ENCODE measurements at places on chromosomes 13 and 19.

DNA sequence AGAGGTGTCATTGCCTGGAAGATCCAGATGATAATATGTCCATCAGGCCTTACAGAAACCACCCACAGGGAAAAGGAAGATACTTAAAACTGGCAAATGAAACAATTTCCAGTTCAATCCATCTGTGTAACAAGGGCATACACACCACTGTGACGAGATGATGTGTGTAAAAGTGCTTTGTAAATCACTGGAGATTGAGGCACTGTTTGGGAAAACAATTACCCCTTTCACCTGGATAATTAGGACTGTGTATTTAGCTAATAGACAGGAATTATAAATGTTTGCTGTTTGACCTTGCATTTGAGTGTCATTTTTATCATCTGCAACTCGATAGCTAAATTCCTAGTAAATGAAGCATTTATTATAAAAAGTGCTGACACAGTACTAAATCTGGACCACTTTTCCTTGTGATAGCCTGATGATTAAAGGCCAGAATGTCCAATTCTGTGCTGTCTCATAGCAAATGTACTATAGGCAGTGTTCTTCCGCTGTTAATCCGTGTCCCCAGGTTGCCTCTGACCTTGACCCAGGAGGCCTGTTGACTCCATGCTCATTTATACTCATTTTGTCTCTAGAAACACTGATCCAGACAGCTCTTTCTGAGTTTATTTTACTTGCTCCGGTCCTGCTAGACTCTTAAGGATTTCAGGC lies 105.8 kb downstream of the LACC1 start:
- no peak for DNase-seq

DNA sequence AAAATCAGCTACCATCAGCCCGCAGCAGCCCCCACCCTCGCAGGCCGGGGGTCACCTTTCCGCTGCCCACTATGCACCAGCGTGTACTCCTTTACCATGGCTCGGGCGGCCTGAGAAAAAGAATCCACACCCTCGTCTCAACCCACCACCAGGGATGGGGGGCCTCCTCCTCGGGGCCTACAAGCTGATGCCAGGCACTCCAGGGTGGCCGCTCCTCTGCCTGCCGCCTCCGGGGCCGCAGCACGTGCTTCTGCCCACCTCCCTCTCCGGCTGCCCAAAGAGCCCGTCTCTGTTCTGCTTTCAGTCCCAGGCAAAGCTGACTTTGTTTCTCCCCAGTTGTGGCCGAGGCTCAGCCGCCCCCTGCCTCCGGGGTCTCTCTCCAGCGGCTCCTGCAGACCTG lies 11.1 kb upstream of the MEX3D start:
- no peak for DNase-seq

GRCh38 chr19:33239223-33239975 lies 13.7 kb upstream of the SLC7A10 start:
- no peak for DNase-seq

DNA sequence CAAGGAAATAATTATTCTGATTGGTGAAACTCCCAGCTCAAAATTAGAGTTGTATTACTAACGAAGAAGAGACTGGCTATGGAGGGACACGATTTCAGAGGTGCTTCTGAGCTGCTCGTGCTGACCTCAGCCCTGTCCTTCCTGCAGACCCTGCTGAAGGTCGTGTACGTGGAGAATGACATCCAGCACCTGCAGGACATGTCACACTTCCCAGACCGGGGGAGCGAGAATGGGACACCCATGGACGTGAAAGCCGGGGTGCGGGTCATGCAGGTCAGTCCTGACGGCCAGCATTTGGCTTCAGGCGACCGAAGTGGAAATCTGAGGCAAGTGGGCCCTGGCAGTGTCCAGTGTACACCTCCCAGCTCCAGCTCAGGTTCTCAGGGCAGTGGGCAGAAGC lies 28.0 kb upstream of the OVOL3 start:
- no peak for DNase-seq

GRCh38 chr19:5680084-5680436 lies 256 bp downstream of the MICOS13 start:
- no peak for DNase-seq

DNA sequence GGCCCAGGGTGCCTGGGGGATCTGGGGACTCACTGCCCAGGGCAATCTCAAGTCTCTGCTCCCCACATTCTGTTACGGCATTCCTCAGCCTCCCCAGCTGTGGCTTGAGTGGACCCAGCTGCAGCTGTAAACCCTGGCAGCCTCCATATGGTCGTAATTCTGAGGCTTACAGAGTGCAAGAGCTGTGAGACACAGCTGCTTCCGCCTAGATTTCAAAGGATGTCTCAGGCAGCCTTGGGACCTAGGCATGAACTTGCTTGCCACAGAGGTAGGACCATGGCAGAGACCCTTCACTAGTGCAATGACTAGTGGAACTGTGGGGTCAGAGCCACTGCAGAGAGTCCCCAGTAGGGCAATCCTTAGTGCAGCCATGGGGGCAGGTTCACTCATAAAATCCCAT lies 297.5 kb downstream of the ENOX1 start:
- DNase-seq: no peak

DNA sequence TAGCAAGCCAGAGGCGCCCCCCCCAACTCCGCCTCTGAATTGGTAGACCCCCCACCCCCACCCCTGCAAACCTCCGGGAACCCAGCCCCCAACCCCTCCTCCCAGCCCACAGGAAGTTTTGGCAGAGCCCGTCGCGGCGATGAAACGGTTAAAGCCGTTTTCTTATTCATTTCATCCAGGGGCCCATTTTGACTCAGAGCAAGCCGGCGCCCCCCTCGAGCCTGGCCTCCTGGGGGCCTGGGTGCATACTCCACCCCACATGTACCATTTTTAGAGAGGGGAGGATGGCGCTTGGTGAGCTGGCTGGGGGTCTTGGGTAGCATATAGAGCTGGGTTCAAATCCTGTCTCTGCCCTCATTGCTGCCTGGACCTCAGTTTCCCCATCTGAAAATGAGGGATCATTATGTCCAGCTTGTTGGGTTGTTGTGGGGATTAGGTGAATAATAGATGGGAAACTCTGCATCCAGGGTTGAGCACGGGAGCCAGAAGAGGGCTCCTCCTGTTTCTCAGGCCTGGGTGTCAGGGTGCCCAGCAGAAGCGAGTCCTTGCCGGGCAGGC lies 7.9 kb upstream of the JUNB start:
- no peak for DNase-seq

DNA sequence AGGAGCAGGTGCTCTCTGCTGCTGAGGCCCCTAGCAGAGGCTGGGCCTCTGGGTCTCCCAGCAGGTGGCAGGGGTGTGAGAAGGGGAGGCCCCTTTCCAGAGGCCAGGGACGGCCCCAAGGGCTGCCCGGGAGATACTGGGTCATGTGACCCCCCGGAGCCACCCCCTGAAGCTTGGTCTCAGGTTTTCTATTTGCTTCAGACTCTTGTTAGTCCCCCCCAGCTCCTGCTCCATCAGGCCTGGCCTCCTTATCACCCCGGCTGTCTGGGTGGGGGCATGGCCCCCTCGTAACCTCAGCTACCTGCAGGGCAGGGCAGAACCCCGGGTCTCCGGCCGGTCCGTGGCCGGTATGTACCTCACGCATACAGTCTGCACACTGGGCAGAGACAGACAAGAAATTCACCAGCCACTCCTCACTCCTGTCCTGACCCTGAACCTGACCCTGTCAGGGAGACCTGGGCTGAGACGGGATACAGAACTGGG lies 13.2 kb upstream of the TCF3 start:
- no peak for DNase-seq

- DNase-seq: no peak
Measured at GRCh38 chr19:51123802-51124201, 904 bp upstream of the SIGLEC9 start.

GRCh38 chr13:27408074-27408473 lies 16.3 kb upstream of the GTF3A start:
- DNase-seq: no peak

- no peak for DNase-seq
Measured at GRCh38 chr13:28576067-28576466, 81.1 kb upstream of the FLT1 start.

GRCh38 chr13:99717959-99718674 lies 216.8 kb downstream of the TM9SF2 start:
- no peak for DNase-seq

DNA sequence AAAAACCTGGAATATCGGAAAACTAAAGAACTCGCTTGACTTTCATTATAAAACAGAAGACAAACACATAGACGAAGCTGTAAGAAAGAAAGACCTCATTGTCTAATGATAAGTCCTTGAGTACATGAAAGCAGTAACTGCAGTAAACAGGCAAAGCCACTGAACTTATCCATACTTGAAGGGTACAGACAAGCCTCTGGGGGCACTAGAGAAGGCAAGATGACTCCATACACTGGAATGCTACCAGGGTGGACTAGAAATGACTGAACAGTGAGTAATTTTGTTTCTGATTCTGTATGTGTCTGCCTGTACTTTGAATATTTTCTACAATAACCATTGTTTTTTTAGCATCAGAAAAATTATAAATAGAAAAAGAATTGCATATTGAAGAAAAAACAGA lies 507.9 kb downstream of the UQCRFS1 start:
- no peak for DNase-seq

- no peak for DNase-seq
Measured at GRCh38 chr19:5345895-5346386, 5.3 kb upstream of the PTPRS start.

- no peak for DNase-seq
Measured at GRCh38 chr13:100280681-100281080, 191.8 kb downstream of the PCCA start.

DNA sequence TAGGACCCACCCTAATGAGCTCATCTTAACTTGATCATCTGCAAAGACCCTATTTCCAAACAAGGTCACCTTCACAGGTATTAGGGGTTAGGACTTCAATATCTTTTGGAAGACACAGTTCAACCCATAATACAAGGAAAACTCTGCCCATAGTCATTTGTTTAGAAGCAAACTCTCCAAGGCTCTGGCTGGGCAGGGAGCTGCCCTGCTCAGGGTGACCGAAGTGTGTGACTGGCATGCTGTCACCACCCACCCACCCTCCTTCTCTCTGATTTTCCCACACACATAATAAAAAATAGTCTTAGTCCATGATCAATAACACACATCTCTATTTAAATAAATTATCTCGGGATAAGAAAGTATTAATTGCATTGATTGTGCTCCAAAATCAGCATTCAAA lies 161.1 kb downstream of the KCTD15 start:
- no peak for DNase-seq

GRCh38 chr13:33582121-33582520 lies 235.8 kb upstream of the RFC3 start:
- no peak for DNase-seq

GRCh38 chr19:12932392-12933286 lies 872 bp downstream of the FARSA start:
- DNase-seq: no peak

DNA sequence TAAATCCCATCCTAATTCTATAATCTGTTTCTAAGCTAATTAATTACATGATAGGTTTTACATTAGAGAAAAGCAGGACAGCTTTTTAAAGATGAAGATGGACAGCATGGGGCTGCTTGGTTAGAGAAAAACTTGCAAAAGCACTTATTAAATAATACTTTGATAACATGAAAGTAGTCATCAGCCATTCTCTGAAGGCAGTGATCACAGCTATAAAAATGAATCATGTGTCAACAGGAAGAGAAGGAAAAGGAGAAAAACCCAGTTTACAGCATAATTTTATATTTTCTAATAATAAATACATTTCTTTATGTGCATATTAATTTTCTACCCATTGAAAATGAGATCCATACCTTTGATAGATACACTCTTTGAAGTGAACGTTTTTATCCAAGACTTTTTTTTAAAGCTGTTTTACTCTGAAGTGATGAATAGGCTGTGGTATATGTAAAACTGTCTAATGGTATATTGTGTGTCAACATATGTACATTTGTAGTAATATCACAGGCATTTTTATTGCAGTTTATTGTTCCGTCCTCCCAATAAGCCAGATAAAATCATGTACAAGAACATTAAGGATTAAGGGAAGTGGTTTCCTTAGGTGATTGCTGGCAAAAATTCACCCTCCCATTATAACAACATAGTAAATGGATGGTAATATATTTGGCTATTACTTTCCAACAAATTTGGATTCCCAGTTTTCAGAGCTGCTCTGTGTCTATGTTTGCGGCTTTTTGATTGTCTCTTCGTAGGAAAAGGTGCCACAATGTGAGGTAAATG lies 1.3 kb upstream of the KLF5 start:
- no peak for DNase-seq

DNA sequence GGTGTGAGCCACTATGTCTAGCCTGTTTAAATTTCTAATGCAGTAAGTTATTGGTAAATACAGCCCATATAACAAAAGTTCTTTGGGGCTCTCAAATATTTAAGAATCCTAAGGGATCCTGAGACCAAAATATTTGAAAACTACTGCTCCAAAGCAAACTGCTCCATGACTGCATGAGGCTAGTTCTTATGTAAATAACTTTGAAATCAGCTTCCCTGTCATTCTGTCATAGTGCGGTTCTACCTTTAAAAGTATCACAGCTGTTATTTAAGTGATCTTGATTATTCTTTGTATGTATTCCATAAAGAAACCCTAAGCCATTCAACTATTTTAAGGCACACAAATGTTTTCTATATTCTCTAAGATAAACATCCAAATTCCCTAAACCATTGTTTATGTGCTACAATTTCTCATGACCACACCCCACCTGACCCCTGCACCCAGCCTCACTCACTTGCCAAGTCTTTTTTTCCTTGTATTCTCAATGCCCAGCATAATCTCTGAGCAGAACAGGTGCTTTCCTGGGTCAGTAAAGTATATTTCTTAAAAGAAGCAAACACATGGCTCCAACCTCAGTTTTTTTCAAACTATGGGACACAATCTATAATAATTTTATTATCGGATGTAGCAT lies 146.6 kb downstream of the RNF17 start:
- DNase-seq: no peak

DNA sequence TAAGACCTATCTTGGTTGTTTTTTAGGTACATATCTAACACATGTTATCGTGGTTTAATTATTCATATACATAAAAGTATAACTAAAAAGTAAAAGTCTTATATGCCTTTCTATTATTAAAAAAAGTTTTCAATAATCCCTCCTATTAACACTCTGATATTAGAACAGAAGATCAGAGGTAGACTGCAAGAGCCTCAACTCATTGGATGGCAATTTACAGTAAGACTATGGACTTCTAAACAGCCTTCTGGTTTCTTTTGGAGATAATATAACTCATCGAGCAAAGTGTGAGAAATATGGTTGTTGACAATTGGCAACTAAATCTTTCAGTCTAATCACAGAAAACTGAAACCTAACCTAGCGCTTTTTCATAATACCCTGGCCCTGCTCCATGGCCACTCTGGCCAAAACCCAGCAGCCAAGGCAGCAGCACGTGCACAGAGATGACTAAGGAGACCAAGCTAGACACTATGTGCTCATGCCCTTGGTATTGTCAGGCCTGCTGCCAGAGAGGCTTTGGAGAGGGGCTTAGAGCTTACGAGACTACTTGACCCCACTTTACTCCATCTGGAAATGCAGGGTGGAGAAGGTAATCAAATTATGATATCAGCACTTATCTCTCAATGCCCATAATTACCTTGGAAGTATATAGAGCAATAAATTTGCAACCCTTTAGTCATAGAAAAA lies 40.6 kb upstream of the EEF1AKMT1 start:
- no peak for DNase-seq

All from DMS 273 treated with DMSO at 0.1 percent for 48 hours (cell line).